ENCODE measurements at places on chromosomes 12 and 14.

DNA sequence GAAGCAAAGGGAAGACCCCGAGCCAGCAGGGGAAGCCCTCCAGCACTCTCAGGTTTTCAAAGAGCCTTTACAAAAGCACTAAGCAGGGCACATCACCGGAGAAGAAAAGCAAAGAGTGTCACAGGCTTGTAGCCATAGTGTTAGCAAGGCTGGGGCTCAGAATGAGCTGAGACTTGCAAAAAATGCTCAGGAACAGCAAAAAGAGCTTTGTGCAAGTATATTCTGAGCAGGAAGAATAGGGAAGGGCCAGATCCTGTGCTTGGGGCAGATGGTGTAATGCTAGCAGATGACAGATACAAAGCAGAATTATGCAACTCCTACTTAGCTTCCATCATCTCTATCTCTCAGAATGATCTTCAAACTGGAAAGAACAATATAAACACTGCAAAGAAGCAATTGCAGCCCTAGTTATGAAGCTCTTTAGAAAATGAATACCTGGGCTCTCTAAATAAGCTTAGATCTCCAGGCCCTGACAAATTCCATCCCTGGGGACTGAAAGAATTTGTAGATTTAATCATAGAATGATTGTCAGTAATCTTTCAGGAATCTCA, 23.7 kb upstream of the PARP11 start:
- no peak for DNase-seq

DNA sequence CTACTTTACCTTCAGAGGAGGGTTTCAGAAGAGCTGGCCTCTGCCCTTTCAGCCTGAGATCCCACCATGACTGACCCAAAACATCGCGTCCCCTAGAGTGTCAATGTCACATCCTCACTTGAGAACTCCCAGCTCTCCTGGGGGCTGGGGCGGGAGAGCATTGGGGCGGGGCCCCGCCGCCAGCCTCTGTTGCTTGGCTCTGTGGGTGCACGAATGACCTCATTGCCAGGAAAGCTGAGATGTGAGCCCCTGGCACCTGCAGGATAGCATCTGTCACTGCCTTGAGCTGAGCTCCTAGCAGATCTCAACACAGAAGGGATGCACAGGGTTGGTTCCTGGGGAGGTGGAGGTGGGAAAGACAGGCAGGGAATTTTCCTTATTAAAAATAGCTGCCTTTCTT, 20.6 kb upstream of the MYL2 start:
- no peak for DNase-seq

DNA sequence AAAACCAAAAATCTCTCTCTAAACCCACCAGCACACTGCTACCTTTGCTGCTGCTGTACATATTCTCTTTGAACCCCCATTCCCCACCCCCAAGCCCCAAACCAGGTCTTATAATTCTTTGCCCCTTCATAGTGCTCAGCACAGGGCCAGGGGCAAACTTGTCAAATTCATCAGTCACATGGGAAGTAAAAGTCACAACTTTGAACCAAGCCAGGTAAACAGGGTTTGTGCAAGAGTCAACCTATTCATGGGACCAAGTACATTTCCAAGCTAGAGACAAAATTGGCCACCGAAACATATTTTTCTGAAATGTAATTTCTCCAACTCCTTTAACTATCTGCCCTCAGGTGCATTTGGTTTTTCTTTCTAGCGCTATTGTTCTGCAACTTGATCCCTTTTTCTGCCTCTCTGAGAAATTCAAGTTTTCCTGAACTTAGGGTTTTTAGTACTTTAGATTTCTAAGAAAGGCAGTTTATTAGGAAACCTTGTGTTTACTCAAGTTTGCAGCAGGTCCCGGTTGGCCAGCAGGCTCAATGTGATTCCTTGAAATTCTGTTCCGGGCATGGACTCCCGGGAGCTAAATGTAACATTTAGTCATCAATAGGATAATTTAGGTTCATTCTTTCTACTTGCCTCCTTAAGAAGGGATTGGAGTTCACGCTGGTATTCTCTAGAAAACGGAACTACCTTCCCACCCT, 230.5 kb downstream of the EFCAB11 start:
- no peak for DNase-seq

DNA sequence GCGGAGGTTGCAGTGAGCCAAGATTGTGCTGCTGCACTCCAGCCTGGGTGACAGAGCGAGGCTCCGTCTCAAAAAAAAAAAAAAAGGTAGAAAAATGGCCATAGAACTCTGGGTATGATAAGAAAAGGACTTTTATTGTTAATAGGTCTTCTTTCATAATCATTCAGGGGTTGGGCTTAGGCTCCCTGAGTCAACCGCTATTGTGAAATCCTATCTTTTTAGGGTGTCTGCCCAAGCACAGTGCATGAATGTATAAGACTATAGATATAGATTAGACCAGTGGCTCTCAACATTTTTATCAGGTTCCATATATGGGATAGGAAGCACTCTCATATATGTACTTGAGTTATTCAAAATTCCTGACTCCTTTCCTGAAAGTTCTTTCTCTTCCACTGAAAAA, 48.7 kb upstream of the USP15 start:
- DNase-seq: no peak

DNA sequence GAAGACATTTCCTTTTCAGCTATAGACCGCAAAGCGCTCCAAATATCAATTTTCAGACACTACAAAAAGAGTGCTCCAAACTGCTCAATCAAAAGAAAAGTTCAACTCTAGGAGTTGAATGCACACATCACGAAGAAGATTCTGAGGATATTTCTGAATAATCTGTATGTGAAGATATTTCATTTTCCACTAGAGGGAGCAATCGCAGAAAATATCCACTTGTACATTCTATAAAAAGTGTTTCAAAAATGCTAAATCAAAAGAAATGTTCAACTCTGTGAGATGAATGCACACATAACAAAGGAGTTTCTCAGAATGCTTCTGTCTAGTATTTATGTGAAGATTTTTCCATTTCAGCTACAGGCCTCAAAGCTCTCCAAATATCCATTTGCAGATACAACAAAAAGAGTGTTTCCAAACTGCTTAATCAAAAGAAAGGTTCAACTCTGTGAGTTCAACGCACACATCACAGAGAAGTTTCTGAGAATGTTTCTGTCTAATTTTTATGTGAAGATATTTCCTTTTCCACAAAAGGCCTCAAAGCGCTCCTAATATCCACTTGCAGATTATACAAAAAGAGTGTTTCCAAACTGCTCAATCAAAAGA, 643.8 kb upstream of the ALG10B start:
- DNase-seq: no peak

- peak; percentile 38 for DNase-seq
These were observed 629 bp downstream of the KCNMB4 start for GRCh38 chr12:70366581-70367257.

DNA sequence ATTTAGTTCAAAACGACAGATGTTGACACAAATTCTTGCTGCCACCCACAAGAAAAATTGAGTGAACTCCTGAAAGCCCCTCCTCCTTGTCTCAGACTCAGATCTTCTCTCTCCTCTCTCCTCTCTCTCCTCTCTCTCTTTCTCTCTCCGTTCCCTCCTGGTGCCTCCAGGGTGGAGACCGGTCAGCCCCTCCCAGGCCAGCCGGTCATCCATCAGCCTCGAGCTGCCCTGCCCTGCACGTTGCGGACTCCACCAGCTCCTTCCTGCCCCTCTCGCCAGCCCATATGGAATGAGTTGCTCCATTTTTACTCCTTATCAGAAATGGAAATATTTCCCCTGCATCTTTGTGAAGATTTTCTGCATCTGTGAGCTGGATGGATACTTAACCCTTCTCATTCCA, 103.8 kb downstream of the TBX5 start:
- DNase-seq: no peak

DNA sequence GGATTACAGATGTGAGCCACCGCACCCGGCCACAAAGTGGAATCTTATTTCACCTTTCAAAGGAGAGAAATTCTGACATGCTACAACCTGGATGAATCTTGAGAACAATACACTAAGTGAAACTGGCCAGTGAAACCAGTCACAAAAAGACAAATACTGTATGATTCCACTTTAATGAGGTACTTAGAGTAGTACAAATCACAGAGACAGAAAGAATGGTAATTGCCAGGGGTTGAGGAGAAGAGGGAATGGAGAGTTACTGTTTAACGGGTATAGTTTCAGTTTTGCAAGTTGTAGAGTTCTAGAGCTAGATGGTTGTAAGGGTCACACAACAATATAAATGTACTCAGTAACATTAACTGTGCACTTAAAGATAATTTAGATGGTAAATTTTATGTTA, 33.4 kb downstream of the ADIPOR2 start:
- no peak for DNase-seq

All from left kidney (tissue), 8 donors.